Astrocyte of the hippocampus (primary cell): ENCODE measurements at places on chromosomes 16 and 17.
A peak's percentile ranks its signal among the peaks of the same experiment; 100 is the strongest.

- DNase-seq, result no peak
Observed at GRCh38 chr17:47895347-47895855, 635 bp upstream of the SP2 start.

DNA sequence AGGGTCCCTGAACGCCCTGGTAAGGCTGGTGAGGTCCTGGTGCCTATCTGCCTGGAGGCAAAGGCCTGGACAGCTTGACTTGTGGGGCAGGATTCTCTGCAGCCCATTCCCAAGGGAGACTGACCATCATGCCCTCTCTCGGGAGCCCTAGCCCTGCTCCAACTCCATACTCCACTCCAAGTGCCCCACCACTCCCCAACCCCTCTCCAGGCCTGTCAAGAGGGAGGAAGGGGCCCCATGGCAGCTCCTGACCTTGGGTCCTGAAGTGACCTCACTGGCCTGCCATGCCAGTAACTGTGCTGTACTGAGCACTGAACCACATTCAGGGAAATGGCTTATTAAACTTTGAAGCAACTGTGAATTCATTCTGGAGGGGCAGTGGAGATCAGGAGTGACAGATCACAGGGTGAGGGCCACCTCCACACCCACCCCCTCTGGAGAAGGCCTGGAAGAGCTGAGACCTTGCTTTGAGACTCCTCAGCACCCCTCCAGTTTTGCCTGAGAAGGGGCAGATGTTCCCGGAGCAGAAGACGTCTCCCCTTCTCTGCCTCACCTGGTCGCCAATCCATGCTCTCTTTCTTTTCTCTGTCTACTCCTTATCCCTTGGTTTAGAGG is 23.5 kb upstream of the BEAN1 start:
- DNase-seq, result no peak

GRCh38 chr17:41894791-41895331 is 23.9 kb downstream of the ACLY start:
- peak; percentile 69 for DNase-seq

DNA sequence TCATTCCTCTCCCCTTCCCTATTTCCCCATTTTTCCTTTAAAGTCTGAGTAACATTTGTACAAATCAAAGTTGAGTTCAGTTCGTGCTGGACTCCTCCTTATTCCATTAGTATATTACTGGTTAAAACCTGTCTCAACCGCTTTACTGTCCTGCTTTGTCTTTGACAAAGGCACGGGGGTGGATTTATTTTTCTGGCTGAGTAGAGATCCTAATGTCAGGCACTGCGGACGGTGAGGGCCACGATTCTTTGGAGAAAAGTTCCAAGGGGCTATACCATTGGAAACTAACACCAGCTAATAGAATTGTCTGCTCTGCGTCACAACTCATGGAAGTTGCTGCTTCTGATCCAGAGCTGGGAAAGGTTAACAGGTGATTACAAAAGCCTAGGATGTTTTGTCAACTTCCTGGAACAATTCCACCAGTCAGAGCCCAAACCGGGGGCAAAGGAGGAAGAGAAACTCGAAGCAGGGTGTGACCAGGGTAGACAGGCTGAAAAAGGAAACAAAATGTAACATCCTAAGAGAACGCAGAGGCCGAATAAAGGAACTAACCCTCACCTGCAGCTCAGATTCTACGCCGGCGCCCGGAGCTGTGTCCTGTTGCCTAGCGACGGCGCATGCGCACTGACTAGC is 12.4 kb downstream of the TAT start:
- DNase-seq, result no peak

GRCh38 chr17:59844884-59845594 is 47.7 kb downstream of the TUBD1 start:
- DNase-seq, result peak; percentile 86

DNA sequence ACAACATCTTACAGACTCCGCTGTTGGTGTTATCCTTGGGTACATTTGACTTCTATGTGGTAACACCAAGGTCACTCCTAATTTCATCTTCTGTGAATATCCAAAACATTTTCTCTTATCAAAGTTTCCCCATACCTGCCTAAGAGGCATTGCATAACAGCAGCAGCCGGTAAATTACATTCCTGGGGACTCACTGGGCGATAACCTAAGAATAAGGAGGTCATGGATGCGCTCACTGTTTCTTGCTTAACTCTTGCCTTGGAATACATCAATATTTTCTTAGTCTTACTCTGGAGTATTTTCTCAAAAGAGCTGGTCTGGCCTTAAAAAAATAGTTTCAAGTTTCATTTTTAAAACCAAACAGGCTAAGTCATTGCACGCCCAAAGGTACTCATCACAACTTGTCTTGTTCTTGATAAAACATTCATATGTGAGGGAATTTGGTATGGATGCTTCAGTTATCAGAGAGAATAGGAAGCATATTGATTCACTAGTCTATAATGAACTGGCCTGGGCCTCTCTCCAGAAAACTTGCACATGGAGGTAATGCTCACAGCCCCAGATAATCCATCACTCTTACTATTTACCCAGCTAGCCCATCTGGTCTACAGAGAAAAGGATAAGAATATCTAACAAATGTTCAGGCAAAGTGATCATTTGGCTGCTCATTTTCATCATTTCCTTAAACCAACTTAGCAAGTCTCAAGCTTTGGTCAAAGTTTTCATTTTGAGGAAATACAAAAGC is 235.0 kb upstream of the ERCC4 start:
- DNase-seq, result no peak

- no peak for DNase-seq
Observed at GRCh38 chr17:39622380-39623006, 4.3 kb upstream of the PPP1R1B start.

DNA sequence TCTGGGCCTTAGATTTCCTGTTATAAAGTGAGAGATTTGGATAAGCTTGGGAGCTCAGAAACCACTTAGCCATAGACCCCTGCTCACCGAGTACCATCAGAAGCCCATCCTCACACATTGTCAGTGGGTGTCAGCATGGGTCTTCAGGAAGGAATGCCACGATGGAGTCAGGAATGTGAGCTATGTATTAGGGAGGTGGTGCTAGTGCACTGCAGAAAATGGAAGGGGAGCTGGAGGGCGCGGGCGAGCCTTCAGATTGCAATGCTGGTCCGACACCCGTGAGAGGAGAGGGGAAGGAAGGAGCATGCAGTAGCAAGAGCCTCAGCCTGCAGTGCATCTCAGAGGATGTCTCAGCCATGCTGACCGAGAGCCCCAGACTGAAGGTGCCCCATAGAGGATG is 294.5 kb downstream of the FOXL1 start:
- DNase-seq, result no peak

DNA sequence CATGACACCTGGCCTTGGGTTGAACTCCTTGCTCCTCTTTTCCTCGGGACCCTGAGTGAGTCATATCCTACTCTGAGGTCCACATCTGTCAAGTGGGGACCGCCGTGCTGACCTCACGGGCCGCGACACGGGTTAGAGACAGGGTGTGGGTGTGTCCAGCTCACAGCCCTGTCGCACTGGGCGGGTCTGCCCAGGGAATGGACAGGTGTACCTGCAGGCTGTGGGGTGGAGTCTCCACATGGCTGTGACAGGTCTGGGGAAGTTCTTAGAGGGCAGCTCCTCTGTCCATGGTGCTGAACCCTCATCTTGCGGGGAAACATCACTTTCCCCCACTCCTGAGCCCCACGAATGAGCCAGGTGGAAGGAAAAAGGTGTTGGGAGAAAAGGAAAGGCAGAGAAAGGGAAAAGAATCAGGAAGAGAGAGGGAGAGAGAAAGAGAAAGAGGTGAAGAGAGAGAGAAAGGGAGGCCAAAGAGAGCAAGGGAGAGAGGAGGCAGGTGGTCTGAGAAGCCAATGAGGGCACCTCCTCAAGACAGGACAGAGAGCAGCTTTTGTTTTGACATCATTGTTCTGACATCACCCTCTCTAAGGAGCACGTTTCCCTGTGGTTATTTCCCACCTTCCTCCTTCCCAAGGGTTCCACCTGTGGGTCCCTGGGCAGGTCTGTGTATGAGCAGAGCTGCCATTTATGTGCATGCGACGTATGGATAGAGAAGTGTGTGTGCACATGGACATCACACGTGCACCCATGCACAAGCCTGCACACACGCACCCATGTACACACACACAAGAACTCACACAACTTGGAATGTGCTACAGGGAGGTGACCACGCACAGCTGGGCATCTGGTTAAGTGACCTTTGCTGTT is 32.6 kb upstream of the CBFA2T3 start:
- peak; percentile 42 for DNase-seq

DNA sequence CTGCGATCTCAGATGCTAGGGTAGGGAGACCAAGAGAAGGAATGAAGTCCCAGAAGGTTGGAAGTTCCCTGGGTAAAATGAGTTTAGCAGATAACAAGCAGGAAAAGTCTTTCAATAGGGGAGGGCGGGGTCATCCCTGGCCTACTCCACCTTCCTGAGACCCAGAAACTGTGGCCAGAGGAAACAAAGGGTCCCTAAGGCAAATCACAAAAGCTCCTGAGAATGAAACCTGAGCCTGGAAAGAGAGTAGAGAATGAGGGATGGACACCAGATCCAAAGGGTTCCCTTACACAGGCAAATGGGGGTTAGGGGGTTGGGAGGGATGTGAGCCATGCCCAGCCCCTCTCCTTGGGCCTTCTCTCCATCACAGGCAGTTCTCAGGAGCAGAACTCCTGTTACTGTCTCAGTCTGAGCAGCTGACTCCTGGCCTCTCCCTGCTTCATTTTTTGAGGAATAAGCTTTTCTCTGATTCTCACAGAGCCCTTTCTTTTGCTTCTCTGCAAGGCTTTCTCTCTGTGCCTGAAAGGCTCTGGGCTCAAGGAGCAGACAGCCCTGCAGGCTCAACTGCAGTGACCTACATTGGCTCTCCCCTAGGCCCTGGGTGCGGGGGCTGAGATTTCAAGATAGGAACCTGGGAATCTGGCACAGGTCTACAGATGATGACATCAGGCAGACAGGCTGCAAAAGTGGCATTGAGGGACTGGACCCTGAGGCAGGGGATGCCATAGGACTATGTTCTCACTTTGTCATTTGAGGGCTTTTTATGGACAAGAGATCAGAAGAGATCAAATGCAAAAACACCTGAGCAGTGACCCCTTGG is 9.8 kb upstream of the NR1D1 start:
- DNase-seq, result no peak

DNA sequence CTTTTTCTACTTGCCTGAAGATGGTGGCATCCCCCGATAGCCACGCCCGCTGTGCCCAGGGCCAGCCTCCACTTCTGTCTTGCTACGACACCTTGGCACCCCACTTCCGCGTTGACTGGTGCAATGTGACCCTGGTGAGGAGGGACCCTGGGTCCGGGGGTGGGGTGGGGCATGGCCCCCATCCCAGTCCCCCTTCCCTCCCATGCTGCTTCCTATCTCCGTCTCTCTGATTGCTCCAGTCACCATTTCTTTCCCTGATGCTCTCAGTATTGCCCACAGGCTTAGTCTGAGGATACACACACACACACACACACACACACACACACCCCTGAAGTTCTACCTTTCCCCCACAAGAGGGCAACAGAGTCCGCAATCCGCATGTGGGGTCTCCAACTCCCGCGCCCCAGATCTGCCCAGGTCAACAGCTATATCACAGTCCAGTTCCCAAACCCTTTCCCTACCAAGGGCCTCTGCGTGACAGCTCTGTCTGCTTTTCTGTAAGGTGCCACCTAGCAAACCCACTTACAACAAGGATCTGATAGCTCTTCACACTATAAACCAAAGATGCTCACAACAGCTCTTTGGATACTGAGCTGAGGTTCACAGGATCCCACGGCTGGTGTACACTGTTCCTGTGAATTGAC is 3.4 kb downstream of the SGCA start:
- DNase-seq, result peak; percentile 83

DNA sequence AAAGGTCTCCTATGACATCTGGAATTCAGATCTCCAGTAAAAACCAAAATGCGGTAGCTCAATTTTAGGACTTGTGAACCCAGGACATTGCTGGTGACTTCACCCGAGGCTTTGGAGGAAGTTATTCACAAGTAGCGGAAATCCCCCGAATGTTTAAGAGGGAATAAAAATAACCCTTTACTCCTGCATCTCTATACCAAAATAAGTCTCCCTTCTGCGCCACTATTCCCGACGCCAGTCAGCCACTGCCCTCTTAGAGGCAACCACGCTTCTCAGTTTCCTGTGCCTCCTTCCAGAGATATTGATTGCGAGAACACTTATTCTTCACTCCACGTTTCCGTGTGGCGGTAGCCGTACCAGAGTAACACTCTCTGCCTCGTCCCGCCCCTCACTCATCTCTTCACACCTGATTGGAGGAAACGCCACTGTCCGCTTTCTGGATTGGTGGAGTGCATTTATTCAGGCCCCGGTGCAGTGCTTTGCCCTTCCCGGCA is 27.4 kb downstream of the EMP2 start:
- no peak for DNase-seq

GRCh38 chr16:12142157-12142556 is 165.6 kb downstream of the SNX29 start:
- DNase-seq, result no peak

DNA sequence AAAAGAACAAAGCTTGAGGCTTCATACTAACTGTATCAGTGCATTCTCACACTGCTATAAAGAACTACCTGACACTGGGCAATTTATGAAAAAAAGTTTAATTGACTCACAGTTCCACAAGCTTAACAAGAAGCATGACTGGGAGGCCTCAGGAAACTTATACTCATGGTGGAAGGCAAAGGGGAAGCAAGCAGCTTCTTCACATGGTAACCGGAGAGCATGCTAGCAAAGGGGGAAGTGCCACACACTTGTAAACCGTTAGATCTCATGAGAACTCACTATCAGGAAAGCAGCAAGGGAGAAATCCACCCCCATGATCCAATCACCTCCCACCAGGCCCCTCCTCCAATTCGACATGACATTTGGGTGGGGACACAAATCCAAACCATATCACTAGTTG is 25.3 kb downstream of the CTRB2 start:
- no peak for DNase-seq

- DNase-seq, result peak; percentile 68
Observed at GRCh38 chr17:27430882-27431491, 25.3 kb upstream of the KSR1 start.

GRCh38 chr17:82257473-82257872 is 16.0 kb downstream of the CSNK1D start:
- DNase-seq, result peak; percentile 65

DNA sequence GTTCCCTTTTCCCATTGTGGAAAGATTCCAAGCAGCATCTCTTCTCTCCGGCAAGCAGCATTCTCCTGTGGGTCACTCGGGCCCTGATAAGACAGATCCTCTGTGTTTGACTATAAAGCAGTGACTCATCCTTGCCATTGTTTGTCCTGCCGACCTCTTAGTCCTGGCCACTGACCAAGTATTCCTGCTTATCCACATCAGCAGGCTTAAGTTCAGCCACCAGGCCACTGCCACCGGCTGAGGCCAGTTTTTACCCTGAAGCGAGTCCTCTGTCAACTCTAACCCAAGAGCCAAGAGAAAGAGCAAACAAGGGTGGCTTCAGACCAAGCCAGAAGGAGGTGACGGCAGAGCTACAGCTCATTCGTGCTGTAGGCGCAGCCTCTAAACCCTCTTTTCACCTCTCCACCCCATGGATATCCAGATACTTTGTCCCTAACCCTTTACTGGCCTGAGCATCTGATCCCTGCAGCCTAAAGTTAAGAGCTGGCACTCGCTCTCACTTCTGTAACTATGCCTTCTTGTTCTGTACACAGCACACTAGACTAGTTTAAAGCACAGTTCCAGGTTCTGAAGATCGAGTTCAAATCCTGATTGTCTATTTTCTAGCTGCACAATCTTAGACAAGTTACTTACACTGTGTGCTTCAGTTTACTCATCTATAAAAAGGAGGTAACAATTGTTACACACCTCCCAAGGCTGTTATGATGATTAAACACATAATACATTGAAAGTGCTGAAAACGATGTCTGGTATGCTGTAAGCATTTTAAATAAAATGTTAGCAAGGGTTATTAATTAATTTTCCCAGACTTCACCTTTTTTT is 31.0 kb downstream of the SOX9 start:
- DNase-seq, result peak; percentile 93
